ENCODE measurements at places on chromosomes 16 and 17.

- DNase-seq: no peak
- no peaks in the 10 kb centered on the region for H3K4me1 ChIP-seq
- H3K4me3 ChIP-seq: no peak overlapping the region
Observed at GRCh38 chr16:67296420-67296819, 17.1 kb downstream of the PLEKHG4 start.

- no peaks in the 10 kb centered on the region for H3K27me3 ChIP-seq
- H3K4me1 ChIP-seq: no peaks in the 10 kb centered on the region
Observed at GRCh38 chr17:29836643-29837042, 93.4 kb downstream of the SSH2 start.

DNA sequence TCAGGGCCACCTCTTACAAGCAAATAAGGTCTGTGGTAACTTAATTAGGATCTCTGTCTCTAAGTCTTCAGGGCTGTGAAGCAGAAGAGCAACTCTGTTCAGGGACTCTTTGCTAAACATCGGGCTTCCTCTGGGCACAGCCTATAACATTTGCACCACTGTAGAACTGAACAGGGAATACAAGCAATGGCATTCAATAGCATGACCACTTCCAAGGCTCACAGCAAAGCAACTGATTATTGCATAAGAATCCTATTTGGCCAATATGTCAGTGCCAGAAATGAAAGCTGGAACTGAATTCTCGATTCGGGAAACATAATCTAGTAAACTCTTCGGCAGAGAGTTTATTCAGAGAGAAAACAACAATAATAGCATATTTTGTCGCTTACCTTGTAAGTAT is 92.2 kb upstream of the AMZ2 start:
- H3K4me3 ChIP-seq: no peak overlapping the region
- H3K27me3 ChIP-seq: no peaks in the 10 kb centered on the region
- no peaks in the 10 kb centered on the region for H3K4me1 ChIP-seq
- no peak for DNase-seq
- no peaks in the 10 kb centered on the region for H3K36me3 ChIP-seq
- H3K27ac ChIP-seq: no peak overlapping the region

DNA sequence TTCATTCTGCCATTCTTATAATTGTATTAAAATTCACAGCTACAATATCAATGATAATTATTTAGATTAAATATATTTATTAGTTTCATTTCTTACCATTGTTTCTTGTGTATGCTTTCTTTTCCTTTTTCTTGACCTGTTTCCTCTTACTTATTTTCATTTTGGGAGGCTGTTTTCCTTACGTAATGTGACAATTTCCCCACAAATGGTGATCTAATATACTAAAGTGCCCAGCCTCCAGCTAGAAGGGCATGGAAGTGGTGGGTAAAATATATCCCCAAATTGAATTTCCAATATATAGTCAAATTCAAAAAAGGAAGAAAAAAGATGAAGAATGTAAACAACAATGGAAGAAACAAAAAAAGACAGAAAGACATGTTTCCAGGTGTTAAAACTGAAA is 1.5 kb upstream of the ABCA6 start:
- H3K27ac ChIP-seq: no peak overlapping the region
- H3K4me3 ChIP-seq: no peak overlapping the region
- DNase-seq: no peak
- peaks cover 2% of the 10 kb centered on the region for H3K27me3 ChIP-seq
- H3K4me1 ChIP-seq: no peaks in the 10 kb centered on the region

DNA sequence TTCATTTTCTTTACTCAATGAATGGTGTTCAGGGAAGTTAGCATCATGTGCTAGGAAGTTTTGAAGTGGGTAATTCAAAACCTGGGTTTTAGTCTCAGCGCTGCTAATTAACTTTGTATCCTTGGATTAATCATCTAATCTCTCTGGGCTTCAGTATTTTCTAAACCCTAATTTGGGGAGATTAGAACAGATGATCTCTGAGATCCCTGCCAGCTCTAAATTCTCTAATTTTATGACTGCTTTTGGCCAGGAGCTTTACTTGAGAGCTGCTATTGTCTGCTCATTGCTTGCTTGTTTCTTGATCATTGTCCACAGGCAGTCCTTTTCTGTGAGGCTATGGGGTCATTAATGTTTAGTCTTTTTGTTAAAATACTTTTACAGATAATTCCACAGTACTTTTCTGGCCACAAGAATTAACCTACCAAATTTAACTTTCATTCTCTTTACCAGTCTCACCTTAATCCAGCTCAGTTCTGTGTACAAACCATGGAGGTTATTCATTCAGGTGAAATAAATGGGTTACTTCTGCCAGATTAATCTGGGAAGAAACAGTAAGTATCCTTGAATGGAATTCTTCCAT is 28.4 kb upstream of the VWA3A start:
- H3K36me3 ChIP-seq: peaks cover 21% of the 10 kb centered on the region
- no peak for DNase-seq
- no peak overlapping the region for H3K4me3 ChIP-seq
- no peak overlapping the region for H3K27ac ChIP-seq
- H3K4me1 ChIP-seq: peaks cover 10% of the 10 kb centered on the region
- no peaks in the 10 kb centered on the region for H3K27me3 ChIP-seq

DNA sequence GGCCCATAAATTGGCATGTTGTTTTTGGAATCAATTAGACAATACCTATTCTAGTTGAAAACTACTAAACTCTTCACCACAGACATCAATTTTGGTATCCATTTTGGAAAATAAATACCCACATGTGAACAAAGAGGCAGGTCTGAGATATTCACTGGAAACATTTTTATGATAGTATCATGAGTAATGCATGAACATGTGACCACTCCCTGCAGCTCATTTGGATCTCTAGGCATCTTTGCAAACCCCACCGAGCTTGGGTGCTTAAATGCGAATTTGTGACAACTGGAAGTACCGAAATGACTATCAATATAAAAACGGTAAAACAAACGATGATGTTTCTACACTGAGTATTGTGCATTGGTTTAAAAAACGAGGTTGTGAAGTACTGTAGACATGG is 285.2 kb downstream of the IRF8 start:
- H3K4me1 ChIP-seq: no peaks in the 10 kb centered on the region
- no peaks in the 10 kb centered on the region for H3K36me3 ChIP-seq
- no peaks in the 10 kb centered on the region for H3K27me3 ChIP-seq
- no peak overlapping the region for H3K4me3 ChIP-seq
- H3K27ac ChIP-seq: no peak overlapping the region
- no peak for DNase-seq

- H3K27me3 ChIP-seq: no peaks in the 10 kb centered on the region
- no peak overlapping the region for H3K27ac ChIP-seq
- no peak overlapping the region for H3K4me3 ChIP-seq
- peaks cover 5% of the 10 kb centered on the region for H3K36me3 ChIP-seq
Observed at GRCh38 chr16:47109361-47109760, 34.4 kb downstream of the NETO2 start.

DNA sequence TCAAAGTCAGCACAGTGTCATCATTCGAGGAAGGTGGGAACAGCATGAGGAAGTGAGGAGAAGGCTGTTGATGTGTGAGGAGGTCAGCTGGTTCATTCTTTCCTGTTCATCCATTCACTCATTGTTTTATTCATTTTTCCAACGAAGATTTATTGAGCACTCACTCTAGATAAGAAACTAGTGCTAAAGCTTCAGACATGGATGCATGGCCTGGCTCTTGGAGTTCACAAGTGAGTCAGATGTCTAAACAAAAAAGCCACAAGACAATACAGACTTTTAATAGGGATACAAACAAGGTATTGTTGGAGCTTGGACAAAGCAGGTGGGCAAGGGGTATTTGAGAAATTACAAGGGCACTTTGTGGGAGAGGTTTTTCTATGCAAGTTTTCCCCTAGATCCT is 31.3 kb upstream of the MPHOSPH6 start:
- no peaks in the 10 kb centered on the region for H3K36me3 ChIP-seq
- peaks cover 3% of the 10 kb centered on the region for H3K4me1 ChIP-seq
- H3K27me3 ChIP-seq: peaks cover 4% of the 10 kb centered on the region
- H3K27ac ChIP-seq: no peak overlapping the region
- no peak overlapping the region for H3K4me3 ChIP-seq

GRCh38 chr17:14923981-14924380 is 341.1 kb downstream of the PMP22 start:
- H3K4me3 ChIP-seq: no peak overlapping the region
- no peaks in the 10 kb centered on the region for H3K36me3 ChIP-seq
- peaks cover 8% of the 10 kb centered on the region for H3K27me3 ChIP-seq
- H3K27ac ChIP-seq: no peak overlapping the region

DNA sequence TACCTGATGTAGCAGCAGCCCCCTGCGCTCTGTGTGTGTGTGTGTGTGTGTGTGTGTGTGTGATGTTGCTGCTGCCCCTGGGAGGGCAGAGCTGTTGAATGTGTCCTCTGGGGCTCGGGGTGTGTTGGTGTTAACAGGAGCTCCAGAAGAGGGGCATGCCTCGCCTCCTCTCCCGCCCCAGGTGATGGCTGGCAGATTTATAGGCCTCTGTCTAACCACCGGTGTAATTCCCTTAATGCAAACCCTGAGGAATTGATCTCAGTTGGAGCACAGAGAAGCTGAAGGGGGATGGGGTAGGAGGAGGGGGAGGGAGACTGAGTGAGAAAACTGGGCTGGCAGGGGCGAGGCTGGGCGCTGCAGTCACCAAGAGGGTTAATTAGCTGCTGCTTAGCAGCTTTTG is 10.0 kb downstream of the CACNA1G start:
- H3K4me3 ChIP-seq: no peak overlapping the region
- H3K27ac ChIP-seq: no peak overlapping the region
- H3K36me3 ChIP-seq: no peaks in the 10 kb centered on the region
- DNase-seq: no peak
- peaks cover 19% of the 10 kb centered on the region for H3K27me3 ChIP-seq
